ENCODE measurements at places on chromosomes 1 and 21.

DNA sequence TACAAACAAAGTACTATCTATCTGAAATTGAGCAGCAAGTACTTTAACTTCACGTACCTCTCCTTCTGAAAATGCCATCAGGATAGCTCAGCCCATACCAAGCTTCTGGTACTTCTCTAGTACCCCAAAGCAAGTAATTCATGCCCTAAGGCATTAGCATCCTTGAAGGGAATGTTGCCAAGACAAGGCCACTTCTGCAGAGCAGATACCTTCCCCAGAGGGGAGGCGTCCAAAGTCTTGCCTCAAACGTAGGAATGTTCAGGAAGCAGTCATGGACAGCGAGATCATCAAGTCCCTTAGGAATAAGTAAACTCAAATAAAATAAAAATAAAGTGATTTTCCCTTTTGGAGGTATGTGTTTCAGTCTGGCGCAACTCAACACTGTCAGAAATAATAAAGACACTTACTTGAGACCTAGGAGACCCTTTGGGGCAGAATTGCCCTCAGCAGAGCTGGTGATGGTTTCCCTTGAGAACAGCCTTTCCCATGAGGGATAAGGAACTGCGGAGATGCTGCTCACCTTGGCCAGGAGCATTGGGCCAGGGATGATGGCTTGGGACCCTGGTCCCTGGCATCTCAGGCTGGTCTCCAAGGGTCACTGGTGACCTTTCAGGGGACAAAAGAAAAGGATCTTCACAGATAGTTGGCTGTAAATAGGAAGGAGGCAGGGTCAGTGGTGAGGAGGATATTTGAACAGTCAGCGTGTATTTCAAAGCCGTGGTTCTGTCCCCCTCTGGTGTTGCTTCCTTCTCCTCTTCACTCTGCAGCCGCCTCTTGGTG, 522.9 kb downstream of the KIF26B start:
- no peak for DNase-seq

DNA sequence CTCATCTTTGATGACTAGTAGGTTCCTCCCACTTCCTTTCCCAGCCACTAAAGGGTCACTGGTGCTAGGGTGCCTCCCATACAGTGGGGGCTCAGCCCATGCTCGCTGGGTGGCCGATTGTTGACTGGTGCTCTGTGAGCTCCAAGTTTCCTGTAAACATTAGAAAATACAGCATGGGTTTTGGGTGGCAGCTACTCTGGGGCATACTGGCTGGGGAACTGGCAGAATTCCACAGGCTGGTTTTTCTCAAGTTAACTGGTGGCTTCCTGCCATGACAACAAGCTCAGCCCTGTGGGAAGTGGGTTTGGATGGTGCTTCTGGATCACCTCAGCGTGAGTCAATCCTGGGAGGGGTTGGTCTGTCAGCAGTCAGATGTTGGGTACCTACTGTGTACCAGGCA, 28.7 kb upstream of the CRNN start:
- no peak for DNase-seq

GRCh38 chr1:74367175-74367813, 132.1 kb downstream of the TNNI3K start:
- DNase-seq: no peak

GRCh38 chr1:3194760-3195479, 125.9 kb downstream of the PRDM16 start:
- no peak for DNase-seq

- no peak for DNase-seq
Measured at GRCh38 chr1:242139986-242140385, 141.1 kb upstream of the MAP1LC3C start.

Data from nucleus accumbens (tissue), 56 donors.